Tibial nerve (tissue), 4 donors: ENCODE measurements at places on chromosomes 7 and 10.

DNA sequence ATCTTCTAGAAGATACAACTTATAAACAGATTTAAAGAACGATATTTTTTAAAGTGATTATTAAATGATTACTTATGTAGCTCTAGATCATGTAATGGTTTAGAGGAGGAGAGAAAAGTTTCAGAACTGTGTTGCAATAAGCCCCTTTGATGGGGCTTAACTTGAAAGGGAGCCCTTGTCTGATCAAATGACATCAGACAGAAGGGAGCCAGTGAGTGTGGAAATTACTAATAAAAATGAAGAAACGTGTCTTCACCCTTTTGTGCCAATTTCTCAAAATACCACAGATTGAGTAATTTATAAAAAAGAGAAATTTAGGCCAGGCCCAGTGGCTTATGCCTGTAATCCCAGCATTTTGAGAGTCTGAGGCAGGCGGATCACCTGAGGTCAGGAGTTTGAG, 318.2 kb downstream of the EXOC4 start:
- H3K27me3 ChIP-seq, result no peaks in the 10 kb centered on the region
- no peak overlapping the region for H3K27ac ChIP-seq
- H3K4me1 ChIP-seq, result peaks cover 4% of the 10 kb centered on the region
- H3K36me3 ChIP-seq, result no peaks in the 10 kb centered on the region
- DNase-seq, result no peak

GRCh38 chr10:70115948-70116682, 16.5 kb downstream of the AIFM2 start:
- no peaks in the 10 kb centered on the region for H3K4me1 ChIP-seq
- no peak overlapping the region for H3K27ac ChIP-seq
- H3K27me3 ChIP-seq, result no peaks in the 10 kb centered on the region
- no peak for DNase-seq
- H3K36me3 ChIP-seq, result peaks cover 4% of the 10 kb centered on the region

DNA sequence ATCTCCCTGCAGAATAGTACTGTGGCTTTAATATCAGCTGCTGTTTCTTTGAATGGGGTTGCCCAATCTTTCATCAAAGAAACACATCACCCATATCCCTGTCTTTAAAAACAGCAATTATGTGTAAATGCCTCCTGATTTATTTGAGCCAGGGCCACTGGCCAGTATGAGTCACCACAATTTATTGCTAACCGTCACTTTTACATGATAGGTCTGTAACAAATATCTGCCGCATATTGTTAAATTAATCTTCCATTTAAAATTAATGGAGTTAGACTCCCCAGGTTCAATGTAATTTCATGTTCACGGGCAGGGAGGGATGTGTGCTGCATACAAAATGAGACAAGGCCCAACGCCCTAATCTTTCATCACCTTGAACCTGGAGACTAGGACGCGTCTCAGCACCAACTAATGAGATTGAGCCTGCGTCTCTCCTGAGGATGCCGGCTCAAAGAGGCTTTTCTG, 673.4 kb downstream of the AUTS2 start:
- no peak overlapping the region for H3K27ac ChIP-seq
- no peak overlapping the region for H3K4me3 ChIP-seq
- H3K36me3 ChIP-seq, result no peaks in the 10 kb centered on the region
- no peaks in the 10 kb centered on the region for H3K27me3 ChIP-seq
- DNase-seq, result no peak

GRCh38 chr10:75331081-75331480, 70.5 kb downstream of the ZNF503 start:
- no peaks in the 10 kb centered on the region for H3K27me3 ChIP-seq
- H3K4me3 ChIP-seq, result no peak overlapping the region
- no peaks in the 10 kb centered on the region for H3K4me1 ChIP-seq
